ENCODE measurements at places on chromosomes 5 and 9.

DNA sequence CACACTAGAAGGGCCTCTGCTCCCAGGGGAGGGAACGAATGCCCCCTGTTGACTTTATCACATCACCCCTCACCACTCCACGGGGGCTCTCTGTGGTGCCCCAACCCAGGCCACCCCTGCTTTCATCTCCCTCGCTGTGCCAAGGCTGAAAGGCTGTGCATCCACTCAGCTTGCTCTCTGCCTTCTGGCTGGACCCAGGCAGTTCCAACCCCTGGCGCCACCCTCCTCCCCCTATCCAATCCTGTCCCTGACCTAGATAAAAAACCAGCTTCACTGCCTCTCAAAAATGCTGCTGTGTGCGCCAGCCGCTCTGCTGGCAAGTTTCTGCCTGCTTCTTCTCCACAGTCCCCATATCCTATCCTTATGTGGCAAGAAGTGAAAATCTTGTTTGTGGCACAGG is 22.4 kb upstream of the CORO2A start:
- peak; percentile 37 for DNase-seq

DNA sequence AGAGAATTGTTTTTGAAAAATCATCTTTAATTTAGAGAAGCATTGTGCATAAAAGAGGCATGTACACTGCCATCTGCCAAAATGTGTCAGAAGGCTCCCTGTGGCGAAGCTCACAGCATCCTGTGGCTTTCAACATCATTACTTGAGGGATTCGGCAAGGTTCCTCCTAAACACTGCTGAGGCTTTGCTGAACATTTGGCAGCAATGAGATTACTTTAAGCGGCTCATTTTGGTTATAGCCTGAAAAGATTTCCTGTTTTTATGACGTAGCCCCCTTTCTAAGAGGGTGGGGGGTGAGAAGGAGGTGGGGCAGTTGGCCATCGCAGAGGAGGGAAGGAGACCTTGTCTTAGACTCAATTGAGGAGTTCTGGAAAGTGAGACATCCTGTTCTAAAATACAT is 469.4 kb downstream of the RASEF start:
- DNase-seq: no peak

GRCh38 chr5:151275803-151276202 is 22.8 kb downstream of the GM2A start:
- DNase-seq: no peak

DNA sequence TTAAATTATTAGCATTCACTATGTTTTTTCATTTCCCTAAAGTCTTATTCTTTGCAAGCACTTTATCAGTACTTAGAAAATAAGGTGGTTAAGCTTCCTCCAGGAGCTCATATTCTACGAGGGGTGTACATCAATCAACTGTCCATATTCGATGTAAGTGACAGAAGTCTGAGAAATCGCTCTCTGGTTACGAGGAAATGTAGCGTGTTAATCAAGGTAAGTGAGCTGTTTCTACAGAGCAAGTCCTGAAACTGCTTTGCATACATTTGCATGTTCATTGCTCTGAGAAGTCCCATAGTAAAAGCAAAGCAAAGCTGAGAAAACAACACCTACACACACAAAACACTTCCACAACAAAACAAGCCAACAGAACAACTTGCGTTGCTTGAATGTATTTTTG is 893.9 kb upstream of the DMAC1 start:
- no peak for DNase-seq

GRCh38 chr5:124865603-124866354 is 119.3 kb upstream of the ZNF608 start:
- no peak for DNase-seq

DNA sequence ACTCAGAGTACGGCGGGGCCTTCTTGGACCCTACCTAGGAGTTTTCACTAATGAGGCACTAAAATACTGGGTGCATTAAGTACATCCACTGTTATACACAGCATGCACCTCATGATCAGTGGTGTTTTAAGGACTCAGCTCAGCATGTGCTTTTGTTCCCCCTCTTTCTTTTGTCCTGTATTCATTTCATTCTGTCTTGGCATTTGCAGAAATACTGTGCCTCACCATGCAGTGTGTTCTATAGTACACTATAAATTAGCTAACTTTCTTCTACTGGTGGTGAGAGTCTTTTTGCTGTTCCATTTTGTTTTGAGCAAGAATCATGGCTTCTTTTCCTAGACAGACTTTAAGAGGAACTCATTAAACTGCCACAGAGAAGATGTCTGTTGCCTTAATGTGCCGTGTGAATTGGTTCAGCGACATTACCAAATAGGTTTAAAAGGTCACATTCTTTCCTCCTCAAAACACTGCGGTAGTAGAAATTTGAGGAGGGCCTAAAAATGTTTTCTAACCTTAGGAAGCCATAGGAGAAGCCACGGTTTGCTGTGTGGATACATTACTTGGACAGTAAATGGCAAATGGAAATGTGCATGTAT is 276.6 kb downstream of the MAST4 start:
- DNase-seq: no peak
